Kasumi-1 (cell line): ENCODE measurements at places on chromosomes 5 and 9.

DNA sequence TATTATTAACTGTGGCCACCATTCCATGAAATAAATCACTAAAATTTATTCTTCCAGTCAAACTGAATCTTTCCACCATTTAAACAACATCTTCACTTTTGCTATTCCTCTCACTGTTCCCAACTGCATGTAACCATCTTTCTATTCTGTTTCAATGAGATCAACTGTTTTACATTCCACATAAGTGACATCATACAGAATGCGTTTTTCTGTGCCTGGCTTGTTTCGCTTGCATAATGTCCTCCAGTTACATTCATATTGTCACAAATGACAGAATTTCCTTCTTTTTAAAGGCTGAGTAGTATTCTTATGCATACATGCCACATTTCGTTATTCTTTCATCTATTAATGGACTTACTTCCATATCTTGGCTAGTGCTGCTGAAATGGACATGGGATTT is 738.2 kb downstream of the SEMA5A start:
- DNase-seq, result no peak

DNA sequence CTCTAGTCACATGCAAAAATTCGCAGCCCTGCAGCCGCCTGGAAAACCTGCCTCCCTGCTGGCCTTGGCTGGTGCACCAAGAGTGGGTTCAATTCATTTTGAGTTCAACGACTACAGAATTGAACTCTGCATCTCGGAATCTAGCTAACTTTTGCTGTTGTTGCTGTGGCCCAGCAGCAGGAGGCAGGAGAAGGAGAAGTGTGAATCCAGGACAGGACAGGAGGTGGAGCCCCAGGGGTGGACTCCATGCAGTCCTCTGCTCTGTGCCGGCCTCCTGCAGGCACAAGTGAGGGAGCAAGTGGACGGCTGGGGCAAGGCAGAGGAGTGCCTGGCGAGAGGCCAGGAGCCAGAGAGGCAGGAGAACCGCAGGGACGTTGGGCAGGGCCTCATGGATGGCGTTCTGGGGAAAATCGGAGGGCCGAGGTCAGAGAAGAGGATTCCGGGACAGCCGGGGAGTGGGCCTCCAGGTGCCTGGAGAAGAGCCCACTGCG is 214.2 kb downstream of the FANCC start:
- no peak for DNase-seq

DNA sequence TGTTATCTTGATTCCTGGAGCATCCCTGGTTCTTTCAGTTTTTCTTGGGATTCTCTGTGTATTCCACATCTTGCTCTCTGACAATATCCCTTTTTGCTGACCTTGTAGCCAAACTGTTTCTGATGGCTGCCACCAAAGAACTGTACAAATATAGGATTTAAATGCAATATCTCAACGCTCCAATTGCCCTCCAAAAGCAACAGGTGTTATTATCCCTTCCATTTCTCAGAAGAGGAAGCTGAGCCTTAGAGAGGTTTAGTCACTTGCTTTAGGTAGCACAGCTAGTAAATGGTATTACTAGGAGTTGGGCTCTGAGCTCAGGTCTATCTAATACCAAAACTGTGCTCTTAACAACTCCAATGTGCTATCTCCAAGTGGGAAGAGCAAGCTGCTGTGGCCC is 24.2 kb upstream of the HAND1 start:
- DNase-seq, result no peak

- DNase-seq, result no peak
Observed at GRCh38 chr5:113202746-113203716, 226.4 kb downstream of the DCP2 start.

- DNase-seq, result peak; percentile 97
Observed at GRCh38 chr5:148403344-148403743, 19.6 kb downstream of the FBXO38 start.

DNA sequence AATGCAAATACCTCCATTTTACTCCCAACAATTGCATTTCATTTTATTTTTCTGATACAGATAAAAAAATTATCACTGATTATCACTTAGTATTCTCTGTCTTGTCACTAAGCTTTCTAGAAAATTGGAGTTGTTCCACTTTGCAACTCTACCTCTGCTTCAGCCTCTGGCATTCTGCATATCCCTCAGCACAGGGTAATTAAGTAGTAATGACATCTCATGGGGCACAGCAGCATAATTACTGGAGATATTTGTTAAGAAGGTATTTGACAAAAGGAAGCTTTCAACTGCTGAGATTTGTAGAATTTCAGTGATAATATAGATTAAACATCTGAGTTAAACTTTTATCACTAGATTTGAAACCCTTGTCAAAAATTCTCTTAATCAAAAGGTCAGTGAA is 446.2 kb downstream of the HTR1A start:
- no peak for DNase-seq

DNA sequence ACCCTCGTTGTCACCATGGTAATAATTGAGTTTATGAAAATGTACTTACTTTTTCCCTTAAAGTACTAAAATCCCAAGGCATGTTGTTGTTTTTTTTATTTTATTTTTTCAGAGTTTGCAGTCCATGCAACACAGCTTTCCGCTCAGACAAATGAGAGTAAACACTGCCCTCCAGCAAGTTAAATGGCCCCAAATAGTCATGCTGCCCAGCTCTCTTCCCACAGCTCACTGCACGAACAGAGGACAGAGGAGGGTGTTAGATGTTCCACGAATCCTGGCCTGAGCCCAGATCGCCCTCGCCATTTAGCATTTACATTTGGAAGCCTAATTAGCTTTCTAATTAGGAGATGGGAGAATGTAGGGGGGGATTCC is 1.9 kb downstream of the NIM1K start:
- no peak for DNase-seq
